Muscle of leg (tissue), 16 donors: ENCODE measurements at places on chromosomes 2 and 18.

- DNase-seq, result no peak
Measured at GRCh38 chr2:240965296-240965904, 33.0 kb upstream of the SNED1 start.

DNA sequence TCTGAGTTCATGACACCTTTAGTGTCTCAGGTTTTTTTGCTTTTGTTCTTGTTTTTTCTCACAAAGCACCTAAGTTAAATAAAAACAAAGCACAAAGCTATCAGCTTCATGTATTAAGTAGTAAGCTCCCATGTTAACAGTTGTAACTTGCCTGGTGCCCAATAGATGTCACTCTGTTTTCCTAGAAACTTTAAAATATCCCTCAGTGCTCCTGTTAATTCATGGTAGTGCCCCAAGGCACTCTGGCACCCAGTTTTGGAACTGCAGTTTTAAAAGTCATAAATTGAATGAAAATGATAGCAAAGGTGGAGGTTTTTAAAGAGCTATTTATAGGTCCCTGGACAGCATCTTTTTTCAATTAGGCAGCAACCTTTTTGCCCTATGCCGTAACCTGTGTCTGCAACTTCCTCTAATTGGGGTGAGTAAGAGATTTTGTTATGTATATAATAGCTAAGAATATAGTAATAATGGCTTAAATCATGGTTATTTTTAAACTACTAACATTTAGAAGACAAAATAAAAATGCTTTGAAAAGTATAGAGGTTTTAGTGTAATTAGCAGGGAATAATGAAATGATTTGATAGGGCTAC is 555.0 kb upstream of the TMEFF2 start:
- peak; percentile 4 for DNase-seq

- no peak for DNase-seq
Measured at GRCh38 chr2:98299211-98299905, 46.9 kb upstream of the CNGA3 start.

- DNase-seq, result no peak
Measured at GRCh38 chr18:4510711-4511110, 55.6 kb upstream of the DLGAP1 start.

- DNase-seq, result no peak
Measured at GRCh38 chr18:74019864-74020263, 127.8 kb downstream of the FBXO15 start.

DNA sequence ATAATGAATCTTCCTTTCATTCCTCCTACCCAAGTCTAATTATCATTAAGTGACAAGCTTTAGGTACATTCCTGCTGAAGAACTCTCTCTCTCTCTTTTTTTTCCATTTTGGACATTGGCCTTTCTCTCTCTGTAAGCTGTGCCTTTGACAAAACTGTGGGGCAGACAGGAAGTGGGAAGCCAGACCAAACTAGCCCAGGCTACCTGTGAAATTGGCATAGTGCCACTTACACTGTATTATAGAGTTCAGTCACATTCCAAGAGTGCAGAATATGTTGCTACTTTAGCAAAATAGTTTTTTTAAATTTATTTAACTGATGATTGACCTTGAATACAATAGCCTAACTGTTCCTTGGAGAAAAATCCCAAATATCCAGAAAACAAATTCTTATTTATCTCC is 381.5 kb upstream of the ETAA1 start:
- DNase-seq, result no peak

GRCh38 chr2:28011322-28011737 is 120.8 kb downstream of the BABAM2 start:
- no peak for DNase-seq

DNA sequence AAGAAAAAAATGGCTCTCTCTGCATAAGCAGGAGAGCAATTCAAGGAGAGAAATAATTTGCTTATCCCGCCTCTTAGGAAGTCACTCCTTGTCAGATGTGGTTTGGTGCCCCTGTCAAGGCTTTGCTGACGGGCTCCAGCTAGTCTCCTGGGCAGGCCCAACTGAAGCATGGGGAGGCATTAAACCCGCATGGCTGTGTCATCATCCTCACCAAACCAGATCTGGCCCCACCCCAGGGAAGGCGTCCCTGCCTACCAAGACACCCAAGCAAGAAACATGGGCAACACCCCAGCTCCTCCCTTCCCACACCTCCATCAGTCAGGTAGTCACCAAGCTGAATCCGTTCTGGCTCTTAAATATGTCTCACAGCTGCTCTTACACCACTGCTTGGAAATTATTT is 108.0 kb downstream of the SGPP2 start:
- no peak for DNase-seq

- DNase-seq, result no peak
Measured at GRCh38 chr2:25917832-25918231, 39.5 kb upstream of the ASXL2 start.

- no peak for DNase-seq
Measured at GRCh38 chr2:36528766-36529392, 69.1 kb downstream of the FEZ2 start.

GRCh38 chr2:237724811-237725478 is 73.6 kb upstream of the RBM44 start:
- no peak for DNase-seq

- no peak for DNase-seq
Measured at GRCh38 chr2:216770717-216771116, 75.4 kb upstream of the IGFBP5 start.

GRCh38 chr18:7754725-7755181 is 187.6 kb downstream of the PTPRM start:
- no peak for DNase-seq

GRCh38 chr2:190714958-190715357 is 66.1 kb downstream of the NAB1 start:
- no peak for DNase-seq

- DNase-seq, result peak; percentile 83
Measured at GRCh38 chr18:46265196-46266156, 161.3 kb downstream of the HAUS1 start.

- no peak for DNase-seq
Measured at GRCh38 chr2:189557373-189557772, 23.2 kb downstream of the SLC40A1 start.

DNA sequence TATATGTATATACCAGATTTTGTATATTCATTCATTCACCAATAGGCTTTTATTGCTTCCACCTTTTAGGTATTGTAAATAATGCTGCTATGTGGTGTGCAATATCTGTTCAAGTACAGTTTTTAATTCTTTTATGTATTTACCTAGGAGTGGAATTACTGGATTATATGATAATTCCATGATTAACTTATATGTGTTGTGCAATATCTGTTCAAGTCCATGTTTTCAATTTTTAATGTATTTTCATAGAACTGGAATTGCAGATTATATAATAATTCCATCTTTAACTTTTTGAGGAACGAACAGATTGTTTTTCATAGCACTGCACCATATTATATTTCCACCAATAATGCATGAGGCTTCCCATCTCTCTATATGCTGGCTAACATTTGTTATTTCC is 50.6 kb upstream of the L3MBTL4 start:
- no peak for DNase-seq

- no peak for DNase-seq
Measured at GRCh38 chr18:36499938-36500337, 202.4 kb downstream of the FHOD3 start.

DNA sequence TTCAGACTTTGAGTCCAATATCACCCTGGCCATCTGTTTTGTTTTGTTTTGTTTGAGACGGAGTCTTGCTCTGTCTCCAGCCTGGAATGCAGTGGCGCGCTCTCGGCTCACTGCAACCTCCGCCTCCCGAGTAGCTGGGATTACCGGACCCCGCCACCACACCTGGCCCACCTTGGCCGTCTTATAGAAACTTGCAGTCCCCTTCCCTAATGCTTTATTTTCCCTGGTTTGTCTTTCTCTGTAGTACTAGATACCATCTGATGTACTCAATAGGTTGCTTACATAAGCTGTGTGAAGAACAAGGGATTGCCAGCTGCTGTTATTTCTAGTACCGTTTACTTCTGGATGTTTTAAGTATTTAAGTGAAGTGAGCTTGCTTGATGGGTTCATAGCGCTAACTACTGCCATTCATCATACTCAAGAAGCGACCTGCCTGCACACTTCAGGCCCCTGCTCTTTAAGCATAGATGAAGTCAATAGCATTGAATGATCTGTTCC is 1.2 kb downstream of the RPL31 start:
- no peak for DNase-seq

GRCh38 chr2:75142081-75142480 is 57.2 kb downstream of the TACR1 start:
- DNase-seq, result no peak

DNA sequence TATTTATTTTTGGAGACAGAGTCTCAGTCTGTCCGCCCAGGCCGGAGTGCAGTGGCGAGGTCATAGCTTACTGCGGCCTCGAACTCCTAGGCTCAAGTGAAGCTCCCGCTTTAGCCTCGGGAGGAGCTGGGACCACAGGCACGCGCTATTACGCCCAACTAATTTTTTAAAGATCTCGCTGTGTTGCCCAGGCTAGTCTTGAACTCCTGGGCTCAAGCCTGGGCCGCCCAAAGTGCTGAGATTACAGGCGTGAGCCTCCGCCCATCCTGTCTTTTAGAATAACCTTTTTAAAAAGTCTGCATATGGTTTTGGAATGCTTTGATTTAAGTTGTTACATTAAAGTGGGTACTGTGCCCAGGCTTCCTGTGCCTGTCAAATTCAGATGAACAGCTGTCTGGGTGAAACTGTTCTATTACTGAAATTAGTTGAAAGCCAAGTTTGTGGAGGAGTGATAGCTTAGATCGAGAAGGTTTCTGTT is 944 bp downstream of the RAB3GAP1 start:
- DNase-seq, result no peak

DNA sequence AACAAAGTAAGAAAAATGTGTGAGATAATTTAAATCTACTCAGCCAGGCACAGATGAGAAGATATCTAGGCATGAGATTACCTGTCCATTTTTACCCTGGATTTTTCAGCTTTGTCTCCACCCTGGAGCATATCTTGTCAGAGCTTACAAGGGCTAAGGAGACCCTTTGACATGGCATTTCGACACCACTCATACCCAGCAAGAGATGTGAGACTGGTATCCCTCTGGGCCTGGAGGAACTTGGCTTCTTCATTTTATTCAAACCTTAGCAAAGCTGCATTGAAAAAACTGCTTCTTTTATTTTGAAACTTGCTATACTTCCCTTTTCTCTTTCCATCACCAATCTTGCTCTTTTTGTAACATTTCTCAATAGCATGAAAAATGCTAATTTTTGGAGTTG is 194.9 kb upstream of the HNMT start:
- no peak for DNase-seq

GRCh38 chr2:189363559-189363958 is 77.7 kb upstream of the WDR75 start:
- DNase-seq, result peak; percentile 38

DNA sequence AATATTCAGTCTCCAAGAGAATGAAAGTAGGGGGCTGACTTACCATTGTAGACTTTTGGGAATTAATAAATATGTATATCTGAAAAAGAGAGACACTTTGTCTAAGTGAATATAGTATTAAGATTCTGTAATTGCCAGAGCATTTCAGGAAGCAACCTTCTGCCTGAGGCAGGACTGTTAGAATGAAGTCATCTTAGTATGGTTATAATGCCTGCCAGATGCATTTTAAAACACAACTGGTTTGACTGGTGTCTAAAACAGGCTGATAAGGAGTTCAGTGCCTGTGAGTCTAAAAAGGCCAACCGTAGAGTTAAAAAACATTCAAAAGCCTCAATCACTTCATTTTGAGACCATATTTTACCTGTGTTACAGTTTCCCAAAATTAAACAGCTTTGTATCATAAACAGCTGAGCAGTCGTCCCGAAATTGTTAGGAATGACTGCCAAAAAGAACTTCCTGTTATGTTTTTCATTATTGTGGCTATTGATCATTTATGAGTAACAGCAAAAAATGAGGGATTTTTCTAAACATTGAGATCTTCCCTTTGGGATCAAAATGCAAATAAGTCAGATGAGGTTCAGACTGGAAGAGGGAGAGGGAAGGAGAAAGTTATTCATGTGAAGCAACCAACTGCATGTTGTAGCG is 443.9 kb downstream of the PID1 start:
- DNase-seq, result peak; percentile 87

DNA sequence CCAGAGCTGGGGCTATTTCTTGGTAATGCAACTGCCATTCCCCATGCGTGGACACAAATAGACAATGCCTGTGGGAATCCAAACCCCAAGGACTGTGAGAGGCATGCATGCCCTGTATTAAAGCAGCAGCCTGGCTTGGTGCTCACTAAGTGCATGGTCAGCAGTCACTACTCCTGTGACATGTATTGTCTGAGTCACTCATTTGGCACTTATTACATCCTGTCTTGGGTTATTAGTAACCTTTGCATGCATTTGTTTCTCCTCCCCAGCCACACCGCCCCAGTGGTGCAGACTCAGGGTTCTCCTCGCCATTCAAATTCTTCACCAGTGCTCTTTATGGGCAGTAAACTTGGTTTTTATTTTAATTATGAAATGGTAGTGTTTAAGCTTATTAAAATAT is 30.2 kb downstream of the PRKCE start:
- peak; percentile 56 for DNase-seq

GRCh38 chr18:68438983-68439382 is 275.9 kb downstream of the TMX3 start:
- DNase-seq, result peak; percentile 16

- DNase-seq, result no peak
Measured at GRCh38 chr2:154640000-154640399, 58.5 kb upstream of the KCNJ3 start.

DNA sequence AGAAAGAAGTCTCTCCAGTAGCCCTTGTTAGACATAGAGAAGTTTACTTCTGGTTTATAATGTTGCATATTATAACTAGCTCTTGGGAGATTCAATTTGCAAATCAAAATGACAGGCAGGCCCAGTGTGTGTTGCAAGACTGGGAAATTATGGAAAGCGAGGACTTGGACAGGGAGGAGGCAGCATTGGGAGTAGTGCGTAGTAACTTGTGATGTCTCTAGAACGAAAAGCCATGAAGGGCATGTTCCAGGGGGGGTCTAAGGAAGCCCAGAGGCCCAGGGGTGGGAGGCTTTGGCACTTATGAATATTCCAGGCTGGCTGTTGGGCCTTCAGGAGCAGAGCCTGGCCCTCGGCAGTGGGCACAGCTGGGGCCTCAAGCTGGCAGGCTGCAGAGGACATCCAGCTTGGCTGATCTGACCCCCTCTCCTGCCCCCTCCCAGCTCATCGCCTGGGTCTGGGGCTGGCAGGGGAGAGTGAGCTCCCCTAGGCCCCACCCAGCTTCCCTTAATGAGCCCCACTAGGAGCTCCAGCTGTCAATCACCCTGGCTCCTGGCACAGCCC is 55.3 kb upstream of the TCF7L1 start:
- no peak for DNase-seq

GRCh38 chr2:178258916-178259315 is 64.6 kb downstream of the OSBPL6 start:
- no peak for DNase-seq

- peak; percentile 82 for DNase-seq
Measured at GRCh38 chr2:39623917-39624316, 41.8 kb upstream of the TMEM178A start.

- no peak for DNase-seq
Measured at GRCh38 chr2:42464631-42465030, 29.2 kb downstream of the KCNG3 start.
